ENCODE measurements at places on chromosomes 13 and 19. TPM values are rescaled to one million over a fixed set of nuclear protein-coding genes. Genes with fewer than 3 reads are reported as not detected.

IGFL2 gene
- total RNA-seq, result 1.9 TPM

SIAH3 gene
- total RNA-seq, result not detected

LILRA6 gene
- total RNA-seq, result not detected

ATXN8OS gene
- not detected for total RNA-seq

ZSWIM9 gene
- 6.4 TPM for total RNA-seq

ACTMAP gene
- total RNA-seq, result 1.0 TPM

MAG gene
- total RNA-seq, result not detected

All from mammary epithelial cell (primary cell).